Hematopoietic multipotent progenitor cell treated with erythropoietin and hydrocortisone succinate and interleukin-3 and kit ligand, for 6 days (in vitro differentiated cells): ENCODE measurements at places on chromosomes 1 and 21.

- no peak for DNase-seq
Observed at GRCh38 chr1:5225707-5226704, 571.6 kb downstream of the AJAP1 start.

DNA sequence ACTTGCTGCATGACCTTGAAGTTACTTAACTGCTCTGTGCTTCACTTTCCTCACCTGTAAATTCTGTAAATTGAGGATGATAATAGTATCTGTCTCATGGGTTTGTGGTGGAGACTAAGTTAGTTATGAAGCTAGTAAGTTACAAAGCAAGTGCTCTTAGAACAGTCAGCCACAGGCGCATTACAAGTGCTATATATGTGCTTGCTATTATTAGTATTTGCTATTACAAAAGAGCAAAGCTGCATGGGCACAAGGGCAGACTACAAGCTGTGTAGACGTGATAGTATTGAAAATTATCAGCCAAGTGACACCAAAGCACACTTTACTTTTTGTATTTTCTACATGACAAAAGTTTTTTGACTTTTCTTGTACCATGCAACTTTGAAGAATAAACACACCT, 150.9 kb upstream of the CTTNBP2NL start:
- no peak for DNase-seq

- DNase-seq = no peak
Observed at GRCh38 chr1:167900907-167901306, 13.0 kb downstream of the ADCY10 start.

GRCh38 chr1:74328851-74329250, 93.7 kb downstream of the TNNI3K start:
- no peak for DNase-seq

DNA sequence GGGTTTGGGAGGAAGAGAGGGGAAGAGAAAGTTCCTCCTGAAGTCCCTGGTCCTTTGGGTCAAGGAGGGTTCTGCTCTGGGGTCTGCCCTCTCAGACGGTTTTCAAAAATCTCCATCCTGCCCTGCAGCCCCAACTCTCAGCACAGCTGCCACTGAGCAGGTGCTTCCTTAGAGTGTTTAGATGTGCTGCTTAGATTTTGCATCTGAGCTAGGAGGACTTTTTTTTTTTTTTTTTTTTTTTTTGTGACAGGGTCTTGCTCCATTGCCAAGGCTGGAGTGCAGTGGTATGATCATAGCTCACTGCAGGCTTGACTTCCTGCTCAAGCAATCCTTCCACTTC, 324.9 kb upstream of the POU3F1 start:
- no peak for DNase-seq

DNA sequence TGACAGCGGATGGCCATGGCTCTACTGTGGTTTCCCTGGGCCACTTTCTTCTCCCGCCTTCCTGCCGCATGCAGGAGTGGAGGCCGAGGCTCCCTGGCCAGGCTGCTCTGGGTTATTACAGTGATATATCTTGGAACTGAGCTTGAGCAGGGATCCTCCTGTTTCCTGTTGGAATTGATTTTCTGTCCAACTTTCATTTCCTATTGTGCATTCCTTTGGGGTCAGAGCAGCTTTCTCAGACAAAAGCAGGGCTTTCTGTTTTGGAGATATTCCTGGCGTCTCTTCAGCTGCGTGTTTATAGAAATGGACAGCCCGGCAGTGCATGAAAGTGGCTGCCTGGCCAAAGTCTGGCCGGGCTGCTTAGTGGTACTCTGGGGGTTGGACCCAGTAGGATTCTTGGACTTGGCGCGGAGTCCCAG, 146.4 kb downstream of the KIF26B start:
- DNase-seq = no peak

DNA sequence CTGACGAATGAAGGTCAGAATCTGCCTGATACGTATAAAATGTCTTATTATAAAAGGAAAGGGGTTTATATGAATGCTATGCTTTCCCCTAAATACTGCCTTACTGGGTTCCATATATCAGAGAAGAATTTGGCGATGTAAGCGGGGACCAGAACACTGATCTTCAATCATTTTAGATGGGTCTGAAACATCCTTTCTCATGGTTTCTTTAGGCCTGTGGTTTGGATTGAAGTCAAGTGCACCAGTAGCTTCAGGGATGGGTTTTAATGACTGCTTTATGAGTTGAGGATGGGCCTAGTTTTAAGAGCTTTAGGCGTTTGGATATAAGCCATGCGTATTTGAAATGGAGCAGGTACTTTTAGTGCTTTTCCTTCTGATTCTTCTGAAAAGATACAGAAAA, 6.9 kb downstream of the FMN2 start:
- no peak for DNase-seq

DNA sequence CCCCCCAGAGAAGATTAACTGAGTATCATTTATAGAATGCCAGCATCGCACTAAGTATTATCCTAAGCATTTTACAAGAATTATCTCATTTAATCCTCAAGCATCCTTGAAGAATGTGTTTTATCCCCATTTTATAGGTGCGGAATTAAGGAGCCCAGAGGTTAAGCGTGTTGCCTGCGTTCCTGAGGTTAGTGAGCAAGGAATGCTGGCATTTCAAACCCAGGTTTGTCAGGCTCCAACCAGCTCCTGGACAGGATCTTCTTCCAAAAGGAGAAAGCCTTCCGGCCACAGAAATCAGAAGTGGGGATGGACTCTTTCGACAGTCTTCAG, 82.3 kb downstream of the SSBP3 start:
- DNase-seq = no peak

GRCh38 chr1:169110236-169110635, 3.7 kb downstream of the ATP1B1 start:
- DNase-seq = peak; percentile 31

GRCh38 chr1:6819246-6820040, 34.2 kb downstream of the CAMTA1 start:
- DNase-seq = no peak

- DNase-seq = no peak
Observed at GRCh38 chr21:44985441-44986401, 45.9 kb downstream of the SLX9 start.

GRCh38 chr1:70415882-70416281, 4.8 kb downstream of the CTH start:
- no peak for DNase-seq

DNA sequence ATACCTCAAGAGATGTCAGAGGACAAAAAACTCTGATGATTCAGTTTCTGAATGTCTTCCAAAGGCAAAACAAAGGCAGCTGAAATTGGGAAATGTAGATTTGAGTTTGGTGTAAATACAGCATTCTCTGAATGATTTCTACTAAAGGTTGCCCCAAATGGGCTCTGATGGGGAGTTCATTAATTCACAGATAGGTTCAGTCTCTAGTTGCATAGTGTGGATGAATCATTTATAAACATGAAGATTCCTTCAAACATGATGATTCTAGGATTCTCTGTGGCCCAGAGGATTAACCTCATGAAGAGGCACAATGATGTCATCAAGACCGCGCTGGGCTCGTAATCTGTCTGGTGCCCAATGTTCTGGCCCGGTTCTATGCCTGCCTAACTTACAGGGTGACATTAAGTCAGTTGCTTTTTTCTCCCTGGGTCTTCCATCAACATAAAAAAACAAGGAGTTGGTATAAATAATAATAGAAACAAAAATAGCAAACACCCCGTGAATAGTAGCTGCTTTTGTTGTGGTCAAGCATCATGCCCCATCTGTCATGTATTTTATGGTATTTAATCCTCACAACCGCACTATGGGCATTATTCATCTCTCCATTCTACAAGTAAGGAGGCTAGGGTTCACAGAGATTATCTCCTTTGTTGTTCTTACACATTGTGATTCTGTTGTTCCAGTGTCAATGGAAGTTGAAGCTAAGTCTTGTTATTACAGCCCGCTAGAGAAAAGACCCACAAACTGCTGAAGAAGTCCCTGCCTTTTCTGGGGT, 509.6 kb upstream of the USP24 start:
- no peak for DNase-seq
